IPS DF 19.7 (cell line): ENCODE measurements at places on chromosomes 6 and 20.

DNA sequence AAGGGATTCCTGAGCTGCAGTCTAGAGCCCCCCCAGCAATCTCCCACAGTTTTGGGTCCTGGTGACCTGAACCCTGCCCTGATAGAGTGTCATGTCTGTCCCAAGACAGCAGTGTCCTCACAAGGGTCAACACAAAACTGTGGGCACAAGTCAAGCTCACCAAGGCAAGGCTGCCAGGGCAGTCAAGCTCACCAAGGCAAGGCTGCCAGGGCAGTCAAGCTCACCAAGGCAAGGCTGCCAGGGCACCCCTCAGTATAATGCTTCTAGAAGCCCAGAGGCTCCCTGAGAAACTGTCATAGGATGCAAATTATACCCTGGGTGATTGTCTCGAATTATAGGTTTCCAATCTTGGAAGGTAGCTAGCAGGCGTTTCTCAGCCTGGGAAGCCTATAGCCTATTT lies 108.5 kb downstream of the NFATC2 start:
- no peak for DNase-seq

DNA sequence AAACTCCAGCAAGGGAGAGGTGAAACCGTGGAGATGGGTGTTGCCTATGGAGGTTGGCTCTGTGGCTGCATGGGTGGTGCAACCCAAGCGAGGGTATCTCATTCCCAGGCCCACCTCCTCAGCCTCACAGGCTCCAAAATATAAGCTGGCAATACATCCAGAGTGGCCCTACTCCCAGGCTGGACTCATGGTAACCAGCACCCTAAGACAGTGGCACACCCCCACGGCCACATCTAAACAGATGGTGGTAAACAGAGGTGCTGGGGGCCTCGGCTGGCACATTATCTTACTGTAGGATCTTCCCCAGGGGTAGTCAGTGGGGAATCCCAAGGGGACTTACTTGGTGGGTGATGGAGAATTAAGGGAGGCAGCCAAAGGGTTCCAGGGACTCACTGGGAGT lies 33.7 kb upstream of the CCND3 start:
- DNase-seq: no peak

- DNase-seq: no peak
Measured at GRCh38 chr20:4087923-4088322, 72.6 kb upstream of the RNF24 start.

DNA sequence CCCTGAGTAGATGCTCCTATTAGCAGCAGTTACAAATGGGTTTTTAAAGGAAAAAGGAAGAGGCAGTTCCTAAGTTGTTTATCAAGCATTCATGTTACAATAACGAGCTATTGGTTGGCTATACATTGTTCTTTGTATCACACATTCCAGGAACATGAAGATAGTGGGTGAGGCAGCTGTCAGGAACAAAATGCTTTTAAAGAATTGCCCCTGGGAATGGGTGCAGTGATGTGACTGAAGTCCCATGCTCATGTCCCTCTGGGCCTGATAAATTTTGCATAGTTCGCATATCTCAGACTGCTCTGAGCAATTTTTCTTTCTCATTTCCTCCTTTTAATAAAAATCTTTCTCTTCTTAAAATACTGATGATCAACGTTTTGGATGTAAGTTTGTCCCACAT lies 3.7 kb downstream of the ENPP1 start:
- no peak for DNase-seq

GRCh38 chr6:28141500-28142329 lies at the start of gene ZKSCAN8:
Gene ZKSCAN8, plus strand, starts transcription at chr6:28141883. Its CDS starts 6,525 bp downstream, at chr6:28148408.
- peak; percentile 92 for DNase-seq
